ENCODE measurements at places on chromosomes 7 and 10.
A peak's percentile ranks its signal among the peaks of the same experiment; 100 is the strongest.

DNA sequence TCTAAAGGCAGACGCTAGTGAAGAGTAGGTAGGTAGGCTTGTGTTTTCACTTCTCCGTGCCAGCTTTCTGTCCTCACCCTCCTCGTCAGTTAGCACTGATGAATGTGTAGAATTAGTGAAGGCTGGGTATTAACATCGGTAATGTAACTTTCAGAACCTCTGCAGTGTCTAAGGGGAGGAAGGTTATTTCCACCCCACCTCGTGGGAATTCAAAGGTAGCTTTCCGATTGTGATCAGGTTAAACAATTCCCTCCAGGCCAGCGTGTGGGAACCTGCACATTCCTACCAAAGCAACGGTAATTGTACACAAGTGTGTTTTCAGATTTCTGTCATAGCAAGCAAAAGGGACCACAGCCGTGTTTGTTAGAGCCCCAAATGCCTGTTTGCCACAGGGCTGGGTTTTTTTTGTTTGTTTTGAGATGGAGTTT lies 405.0 kb upstream of the GALNT17 start:
- no peak for DNase-seq

GRCh38 chr7:12423997-12424745 lies 20.5 kb upstream of the VWDE start:
- no peak for DNase-seq

DNA sequence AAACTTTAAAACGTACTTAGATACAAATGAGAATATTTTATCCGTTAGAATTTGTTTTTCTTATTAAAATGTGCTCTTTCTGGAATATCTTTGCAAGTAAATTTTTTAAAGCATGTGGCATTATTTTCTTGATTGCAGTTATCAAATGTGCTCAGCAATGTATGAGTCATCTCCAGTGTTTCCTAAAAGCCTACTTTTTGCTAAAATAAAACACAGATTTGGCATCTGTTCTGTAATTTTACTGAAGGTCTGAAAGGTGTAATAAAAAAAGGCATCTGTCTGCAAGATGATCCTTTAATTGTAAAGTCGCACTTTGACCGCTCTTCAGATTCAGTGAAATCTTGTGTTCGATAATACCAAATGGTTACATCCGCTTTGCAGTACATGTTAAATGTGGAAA lies 3.4 kb downstream of the GNAT3 start:
- no peak for DNase-seq

DNA sequence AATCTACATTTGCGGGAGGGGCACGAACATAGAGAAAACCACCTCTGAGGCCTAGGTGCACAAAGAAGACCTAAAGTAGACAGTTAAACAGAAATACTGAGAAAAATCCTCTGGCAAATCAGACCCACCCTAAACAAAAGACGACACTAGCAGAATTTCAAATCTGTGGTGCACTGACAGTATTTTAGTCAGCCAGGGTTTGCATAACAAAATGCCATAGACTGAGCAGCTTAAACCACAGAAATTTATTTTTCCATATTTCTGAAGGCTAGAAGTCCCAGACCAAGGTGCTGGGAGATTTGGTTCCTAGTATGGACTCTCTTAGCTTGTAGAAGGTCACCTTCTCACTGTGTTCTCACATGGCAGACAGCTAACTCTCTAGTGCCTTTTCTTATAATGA lies 26.3 kb downstream of the IPMK start:
- DNase-seq = peak; percentile 28

DNA sequence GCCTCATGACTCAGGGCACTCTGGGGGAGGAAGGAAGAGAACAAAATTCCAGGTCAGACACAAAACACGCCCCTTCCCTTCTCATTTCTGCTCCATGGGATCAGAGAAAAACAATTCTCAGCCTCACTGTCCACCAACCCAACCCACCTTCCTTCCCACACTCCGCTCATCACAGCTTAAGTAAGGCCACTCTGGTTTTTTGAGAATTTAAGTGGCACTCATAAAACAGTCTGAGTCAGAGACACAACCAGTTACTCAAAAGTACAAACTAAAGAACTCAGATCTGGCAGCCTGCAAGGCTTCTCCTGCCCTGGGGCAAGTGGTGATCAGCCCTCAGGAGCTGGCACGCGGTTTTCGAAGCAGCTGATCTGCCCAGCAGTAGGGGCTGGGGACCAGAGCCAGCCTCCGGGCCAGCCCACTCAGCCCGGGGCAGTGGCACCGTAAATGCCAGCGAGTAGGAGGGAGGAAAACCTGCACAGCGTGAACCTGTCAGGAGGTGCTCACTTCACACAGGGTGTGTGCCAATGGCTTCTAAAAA lies 39.1 kb upstream of the ABLIM1 start:
- no peak for DNase-seq

- DNase-seq = no peak
These were observed 13.2 kb upstream of the TAS2R60 start for GRCh38 chr7:143429770-143430698.

DNA sequence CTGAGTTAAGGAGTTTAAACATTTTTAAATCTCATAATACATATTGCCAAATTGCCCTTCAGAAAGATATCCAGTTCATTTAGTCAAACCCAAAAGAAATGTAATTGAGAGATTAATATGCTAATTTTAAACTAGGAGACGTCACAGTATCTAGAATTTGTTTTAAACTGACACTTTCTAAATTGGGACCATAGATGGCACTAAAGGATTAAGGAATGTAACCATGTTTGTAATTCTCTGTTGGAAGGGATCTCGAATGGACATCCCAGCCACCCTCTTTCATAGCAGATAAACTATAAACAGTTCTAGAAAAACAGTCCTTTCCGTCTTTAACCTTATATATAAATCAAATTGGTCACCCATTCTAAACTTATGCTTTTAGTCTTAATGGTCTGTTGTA lies 30.0 kb upstream of the SAMD9L start:
- no peak for DNase-seq

DNA sequence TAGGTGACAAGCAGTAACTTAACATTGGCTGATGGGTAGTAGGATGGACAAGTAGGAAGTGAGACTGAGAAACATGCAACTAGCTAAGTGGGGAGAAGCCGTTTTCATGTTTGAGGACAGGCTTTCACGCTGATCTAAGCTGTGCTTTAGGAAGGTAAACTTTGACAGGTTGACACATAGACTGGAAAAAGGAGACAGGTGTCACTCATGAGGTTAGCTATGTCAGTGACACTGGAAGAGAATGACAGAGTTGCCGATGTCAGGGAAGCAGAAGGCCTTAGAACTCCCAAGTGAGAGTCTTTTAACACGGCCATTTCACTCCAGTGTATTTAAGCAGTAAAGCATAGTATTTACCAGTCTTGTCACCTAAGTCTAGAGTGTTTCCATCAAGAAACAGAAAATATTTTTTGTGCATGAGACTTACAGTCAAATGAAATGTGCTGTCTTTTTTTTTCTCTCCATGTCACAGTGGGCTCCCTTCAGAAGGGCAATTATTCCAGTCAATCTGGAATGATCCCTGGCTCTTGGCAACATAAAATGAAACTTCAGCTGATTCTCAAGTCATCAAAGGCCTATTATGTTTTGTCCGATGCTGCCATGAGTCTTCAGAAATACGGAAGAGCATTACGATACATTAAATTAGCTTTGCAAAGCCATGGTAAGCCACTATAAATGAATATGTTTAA lies 20.6 kb downstream of the EDRF1 start:
- no peak for DNase-seq

- no peak for DNase-seq
These were observed 106.3 kb downstream of the WNT2 start for GRCh38 chr7:117216436-117217069.

- peak; percentile 48 for DNase-seq
These were observed 3.7 kb downstream of the STX1A start for GRCh38 chr7:73715648-73716317.

GRCh38 chr7:11779864-11780674 lies 51.9 kb downstream of the THSD7A start:
- DNase-seq = no peak

DNA sequence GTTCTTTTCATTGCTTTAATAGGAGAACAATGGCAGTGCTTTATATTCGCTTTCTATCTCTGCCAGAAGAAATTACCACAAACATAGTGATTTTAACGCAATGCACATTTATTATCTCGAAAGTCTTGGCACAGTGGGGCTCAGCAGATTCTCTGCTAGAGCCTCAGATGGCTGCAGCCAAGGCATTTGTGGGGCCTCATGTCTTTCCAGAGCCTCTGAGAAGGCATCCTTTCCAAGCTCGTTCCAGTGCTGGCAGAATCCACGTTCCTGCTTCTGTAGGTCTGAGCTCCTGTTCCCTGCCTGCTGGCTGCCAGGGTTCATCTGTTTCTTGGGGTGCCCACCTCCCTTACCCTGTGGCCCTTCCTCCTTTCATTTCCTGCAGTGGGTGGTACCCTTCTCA lies 60.2 kb downstream of the LRRC18 start:
- no peak for DNase-seq

- DNase-seq = no peak
These were observed 281 bp upstream of the EXOC6 start for GRCh38 chr10:92848037-92848440.

- DNase-seq = no peak
These were observed 5.9 kb downstream of the TTYH3 start for GRCh38 chr7:2637505-2638223.

DNA sequence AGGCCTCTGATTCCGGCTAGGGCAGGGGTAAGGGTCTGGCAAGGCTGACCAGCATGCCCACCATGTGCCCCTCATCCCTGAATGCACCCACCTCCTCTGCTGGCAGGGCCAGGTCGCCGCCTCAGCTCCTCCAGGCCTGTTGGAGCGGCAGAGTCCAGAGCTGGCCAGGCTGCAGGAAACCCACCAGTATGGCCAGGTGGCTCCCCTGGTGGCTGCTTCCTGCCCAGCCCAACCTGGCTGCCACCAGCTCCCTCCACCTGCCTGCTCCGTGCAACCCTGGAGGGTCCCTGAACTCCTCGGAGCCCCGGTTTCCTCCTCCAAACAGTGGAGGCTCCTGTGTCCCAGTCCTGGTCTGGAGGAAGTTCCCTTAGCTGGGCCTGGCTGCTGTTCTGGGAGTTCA lies 39.6 kb downstream of the MICALL2 start:
- no peak for DNase-seq

GRCh38 chr10:123970927-123971286 lies 79.3 kb upstream of the CPXM2 start:
- no peak for DNase-seq

DNA sequence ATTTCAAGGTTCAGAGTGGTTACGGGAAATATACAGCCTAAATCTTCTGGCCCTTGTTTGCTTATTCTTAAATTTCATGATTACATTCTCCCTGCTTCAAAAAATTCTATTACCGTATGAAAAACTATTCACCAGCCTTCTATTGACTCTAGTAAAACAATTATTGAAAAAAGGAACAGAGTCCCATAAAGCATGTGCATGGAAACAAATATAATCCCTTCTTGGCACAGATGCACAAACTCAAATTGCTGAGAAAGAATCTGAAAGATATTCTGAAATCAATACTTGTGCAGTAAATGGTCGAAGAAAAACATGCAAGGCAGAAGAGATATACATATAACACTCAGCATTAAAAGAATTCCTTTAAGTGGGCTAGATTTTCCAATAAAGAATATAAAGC lies 83.6 kb downstream of the LRRN3 start:
- no peak for DNase-seq

GRCh38 chr7:11848251-11848650 lies 16.3 kb upstream of the THSD7A start:
- no peak for DNase-seq

- no peak for DNase-seq
These were observed 195.3 kb downstream of the DNAJB6 start for GRCh38 chr7:157532068-157532467.

Measured in astrocyte of the cerebellum (primary cell).